Right forelimb (tissue), 1 donor: ENCODE measurements at places on chromosomes 5 and 9.

DNA sequence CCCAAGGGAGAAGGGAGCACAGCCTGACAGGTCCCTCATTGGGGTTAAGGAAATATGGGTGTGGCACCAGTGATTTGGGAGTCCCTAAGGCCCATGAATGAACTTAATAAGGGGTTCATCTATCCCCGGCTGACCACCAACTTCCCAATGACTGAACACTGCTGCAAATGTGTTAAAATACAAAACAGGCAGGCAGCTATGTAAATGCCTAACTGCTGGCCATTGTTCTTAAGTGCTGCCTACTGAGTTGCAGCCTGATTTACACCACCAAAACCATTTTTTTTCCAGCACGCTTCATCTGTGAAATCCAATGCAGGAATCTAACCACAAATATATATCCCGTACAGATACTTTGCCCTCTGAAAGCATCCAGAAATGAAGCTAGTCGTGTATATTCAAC lies 478.5 kb downstream of the PTPRD start:
- no peak for DNase-seq

DNA sequence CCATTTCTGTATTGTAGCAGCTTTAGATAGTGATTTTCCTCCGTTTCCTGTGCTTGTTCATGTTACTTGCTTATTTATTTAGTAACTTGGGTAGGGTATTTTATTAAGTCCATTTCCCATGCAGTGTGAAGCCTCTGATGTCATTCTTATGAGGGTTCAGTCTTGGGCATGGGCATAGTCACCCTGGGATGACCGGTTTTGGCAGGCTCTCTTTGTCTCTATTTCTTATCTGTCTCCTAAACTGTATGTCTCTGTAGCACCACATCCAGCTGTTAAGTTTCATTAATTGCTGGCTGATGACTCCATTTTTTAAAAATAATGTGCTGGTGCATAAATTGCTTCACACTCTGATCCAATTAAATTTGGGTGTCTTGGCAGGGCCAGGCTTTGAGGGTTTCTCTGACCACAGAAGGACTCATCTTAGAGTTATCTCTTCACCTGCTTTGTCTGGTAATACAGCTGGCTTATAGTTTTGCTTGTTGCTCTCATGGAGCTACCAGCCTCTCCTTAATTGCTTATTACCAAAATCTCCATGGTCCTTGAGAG lies 173.3 kb upstream of the VLDLR start:
- no peak for DNase-seq

DNA sequence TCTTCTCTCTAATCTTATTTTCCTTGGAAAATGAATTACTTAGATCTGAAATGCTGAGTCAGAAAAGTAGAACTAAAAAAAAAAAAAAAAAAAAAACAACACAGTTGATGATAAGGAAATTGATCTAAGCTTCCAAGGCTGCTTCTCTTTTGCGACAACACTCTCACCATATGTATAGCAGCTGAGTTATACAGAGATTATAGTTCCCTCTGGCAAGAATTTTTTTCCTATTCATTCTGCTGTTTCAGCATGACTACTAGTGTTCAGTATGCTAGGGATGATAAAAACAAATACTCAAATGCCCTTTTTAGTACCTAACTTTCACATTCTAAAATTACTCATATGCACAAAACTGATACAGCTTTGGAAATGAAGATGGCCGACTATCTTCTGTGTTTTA lies 267.3 kb downstream of the MLLT3 start:
- no peak for DNase-seq

DNA sequence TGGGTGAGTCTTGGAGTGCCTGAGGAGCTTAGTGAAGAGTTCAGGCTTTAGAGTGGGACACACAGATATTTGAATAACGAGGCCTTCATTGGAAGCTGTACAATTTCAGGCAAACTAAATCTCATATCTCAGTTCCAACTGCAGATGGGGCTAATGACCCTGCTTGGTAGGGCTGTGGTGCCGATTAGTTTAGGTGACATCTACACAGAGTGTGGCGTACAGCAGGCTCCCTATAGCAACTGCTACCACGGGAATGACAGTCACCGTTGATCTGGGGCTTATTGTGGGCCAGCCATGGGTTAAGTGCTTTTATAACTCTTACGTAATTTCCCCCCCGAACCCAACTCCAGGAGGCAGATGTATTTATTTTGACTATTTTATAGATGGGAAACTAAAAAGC lies 70.8 kb downstream of the FAT2 start:
- DNase-seq, result no peak

GRCh38 chr5:37501152-37501551 lies 122.0 kb downstream of the WDR70 start:
- DNase-seq, result no peak

DNA sequence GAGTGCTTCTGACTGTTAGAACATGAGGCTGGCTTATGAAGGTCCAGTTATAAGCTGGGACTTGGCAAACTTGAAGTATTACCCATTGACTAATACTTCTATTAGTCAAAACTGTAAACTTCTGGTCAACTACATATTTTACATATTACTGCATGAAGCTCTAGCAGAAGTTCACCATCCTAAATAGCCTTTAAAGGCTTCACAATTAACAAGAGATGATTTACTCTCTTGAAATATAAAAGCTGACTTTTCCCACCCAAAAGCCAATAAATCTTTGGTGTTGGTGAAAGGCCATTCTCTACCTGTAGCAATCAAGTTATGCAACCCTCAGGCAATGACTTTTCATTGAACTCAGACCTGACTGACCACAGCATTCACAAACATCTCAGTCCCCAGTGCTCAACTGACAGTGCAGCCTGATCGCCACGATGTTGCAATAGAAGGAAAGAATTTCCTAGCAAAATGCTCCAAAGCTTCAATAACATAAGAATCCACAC lies 345.6 kb downstream of the EBF1 start:
- no peak for DNase-seq

DNA sequence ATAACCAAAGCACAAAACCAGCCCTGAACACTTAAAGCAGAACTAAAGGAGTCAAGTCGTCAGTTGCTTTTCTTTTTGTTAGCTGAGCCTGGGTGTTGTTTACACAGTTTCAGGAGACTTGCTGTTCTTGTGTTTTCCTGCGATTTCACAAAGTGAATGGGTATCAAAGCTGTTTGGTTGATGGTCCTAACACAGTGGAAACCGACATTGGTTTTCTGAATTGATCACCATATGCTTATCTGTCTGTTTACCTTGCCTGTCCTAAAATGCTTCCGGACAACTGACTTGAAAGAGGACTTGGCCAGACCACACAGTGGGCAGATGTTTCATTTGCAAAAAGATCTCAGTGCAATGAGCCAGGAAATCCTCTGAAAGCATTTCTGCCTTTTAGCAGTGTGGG lies 676.4 kb downstream of the PRELID2 start:
- no peak for DNase-seq

- no peak for DNase-seq
Measured at GRCh38 chr5:128613766-128614165, 75.7 kb upstream of the FBN2 start.

GRCh38 chr5:134006115-134006514 lies 1.3 kb upstream of the VDAC1 start:
- DNase-seq, result no peak

- no peak for DNase-seq
Measured at GRCh38 chr9:134290603-134291451, 35.4 kb upstream of the RXRA start.

- DNase-seq, result no peak
Measured at GRCh38 chr5:60633341-60633740, 66.6 kb downstream of the DEPDC1B start.

- DNase-seq, result no peak
Measured at GRCh38 chr5:153745778-153746395, 255.4 kb downstream of the GRIA1 start.

- no peak for DNase-seq
Measured at GRCh38 chr5:59115345-59115744, 532.5 kb downstream of the RAB3C start.

GRCh38 chr5:148763996-148764395 lies 62.4 kb upstream of the ADRB2 start:
- no peak for DNase-seq

- no peak for DNase-seq
Measured at GRCh38 chr5:133821311-133821741, 147.1 kb downstream of the C5orf15 start.

GRCh38 chr9:129874261-129875101 lies 39.2 kb downstream of the USP20 start:
- DNase-seq, result no peak

GRCh38 chr9:16217943-16218701 lies 652.3 kb downstream of the BNC2 start:
- no peak for DNase-seq

DNA sequence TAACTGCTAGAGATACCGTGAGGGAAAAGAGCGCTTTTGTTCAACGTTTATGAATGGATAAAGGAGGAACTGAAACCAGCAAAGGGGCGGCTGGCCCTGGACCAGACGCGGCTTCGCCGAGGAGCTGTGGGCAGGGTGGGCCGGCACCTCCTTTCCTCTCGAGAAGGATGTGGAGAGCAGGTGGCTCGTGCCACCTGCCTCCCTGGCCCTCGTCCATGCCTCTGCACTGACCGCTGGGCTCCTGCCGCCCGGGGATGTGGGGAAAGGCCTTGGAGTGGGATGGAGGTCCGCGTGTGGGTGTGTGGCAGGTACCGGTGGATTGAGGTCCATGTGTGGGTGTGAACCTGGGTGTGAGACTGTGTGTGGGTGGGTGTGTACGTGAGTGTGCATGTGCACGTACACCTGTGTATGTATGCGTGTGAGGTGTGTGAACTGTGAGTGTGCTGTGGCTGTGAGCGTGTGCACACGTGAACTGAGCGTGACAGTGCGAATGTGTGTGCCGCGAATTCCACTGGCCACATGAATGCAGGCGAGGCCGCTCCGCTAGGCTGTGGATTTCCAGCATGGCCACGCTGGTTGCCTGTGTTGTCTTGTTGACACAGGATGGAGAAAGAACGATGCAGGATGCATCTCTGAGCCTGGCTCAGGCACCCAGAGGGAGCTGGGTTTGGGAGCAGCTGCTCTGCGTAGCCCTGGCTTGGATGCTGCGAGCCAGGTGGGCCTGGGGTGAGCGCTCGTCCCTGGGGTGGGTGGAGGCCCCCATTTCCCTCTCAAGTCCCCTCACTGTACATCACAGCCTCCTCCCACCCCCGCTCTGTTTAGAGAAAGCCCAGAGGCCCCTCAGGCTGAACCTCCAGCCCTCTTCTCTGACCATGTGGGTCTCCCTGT lies 4.4 kb upstream of the CEP72 start:
- DNase-seq, result peak; percentile 6

GRCh38 chr5:179530069-179530998 lies 20.0 kb upstream of the RUFY1 start:
- peak; percentile 69 for DNase-seq

GRCh38 chr9:131734165-131734610 lies 5.7 kb downstream of the RAPGEF1 start:
- no peak for DNase-seq

- DNase-seq, result no peak
Measured at GRCh38 chr5:88944751-88945531, 62.0 kb upstream of the MEF2C start.

DNA sequence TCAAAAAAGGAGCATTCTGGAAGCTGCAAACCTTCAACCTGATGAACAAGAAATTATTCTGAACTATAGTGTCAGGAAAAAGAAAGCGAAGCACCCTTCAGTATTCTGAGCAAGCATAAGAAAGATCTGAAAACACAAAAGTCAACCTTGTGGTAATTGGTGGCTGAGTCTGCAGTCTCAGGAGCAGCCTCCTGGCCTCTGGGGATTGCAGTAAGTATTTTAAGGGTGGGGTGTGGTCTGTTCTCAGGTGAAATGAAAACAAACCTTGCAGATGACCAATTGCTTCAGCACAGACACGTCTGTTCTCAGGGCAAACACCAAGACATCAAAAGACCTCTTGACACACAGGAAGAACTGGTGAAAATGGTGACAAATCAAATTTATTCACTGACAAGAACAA lies 147.8 kb upstream of the RAPGEF1 start:
- DNase-seq, result no peak

DNA sequence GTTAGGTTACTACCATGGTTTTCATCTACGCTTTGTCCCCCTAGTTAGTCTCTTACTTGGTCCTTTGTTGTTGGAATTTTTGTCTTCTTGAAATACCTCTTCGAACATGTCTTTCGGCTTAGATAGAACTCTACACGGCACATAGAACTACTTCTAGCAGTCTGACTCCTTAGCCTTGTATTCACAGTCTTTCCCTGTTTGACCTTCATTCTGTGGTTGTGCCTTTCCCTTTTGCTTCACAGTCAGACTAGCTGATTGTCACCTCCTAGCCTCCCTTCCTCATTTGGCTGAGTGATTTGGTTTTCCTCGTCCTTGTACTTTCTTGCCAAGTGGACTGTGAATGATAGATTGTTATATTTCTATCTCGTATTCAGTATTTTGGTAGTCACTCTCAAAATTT lies 10.7 kb downstream of the SMAD5 start:
- DNase-seq, result no peak

DNA sequence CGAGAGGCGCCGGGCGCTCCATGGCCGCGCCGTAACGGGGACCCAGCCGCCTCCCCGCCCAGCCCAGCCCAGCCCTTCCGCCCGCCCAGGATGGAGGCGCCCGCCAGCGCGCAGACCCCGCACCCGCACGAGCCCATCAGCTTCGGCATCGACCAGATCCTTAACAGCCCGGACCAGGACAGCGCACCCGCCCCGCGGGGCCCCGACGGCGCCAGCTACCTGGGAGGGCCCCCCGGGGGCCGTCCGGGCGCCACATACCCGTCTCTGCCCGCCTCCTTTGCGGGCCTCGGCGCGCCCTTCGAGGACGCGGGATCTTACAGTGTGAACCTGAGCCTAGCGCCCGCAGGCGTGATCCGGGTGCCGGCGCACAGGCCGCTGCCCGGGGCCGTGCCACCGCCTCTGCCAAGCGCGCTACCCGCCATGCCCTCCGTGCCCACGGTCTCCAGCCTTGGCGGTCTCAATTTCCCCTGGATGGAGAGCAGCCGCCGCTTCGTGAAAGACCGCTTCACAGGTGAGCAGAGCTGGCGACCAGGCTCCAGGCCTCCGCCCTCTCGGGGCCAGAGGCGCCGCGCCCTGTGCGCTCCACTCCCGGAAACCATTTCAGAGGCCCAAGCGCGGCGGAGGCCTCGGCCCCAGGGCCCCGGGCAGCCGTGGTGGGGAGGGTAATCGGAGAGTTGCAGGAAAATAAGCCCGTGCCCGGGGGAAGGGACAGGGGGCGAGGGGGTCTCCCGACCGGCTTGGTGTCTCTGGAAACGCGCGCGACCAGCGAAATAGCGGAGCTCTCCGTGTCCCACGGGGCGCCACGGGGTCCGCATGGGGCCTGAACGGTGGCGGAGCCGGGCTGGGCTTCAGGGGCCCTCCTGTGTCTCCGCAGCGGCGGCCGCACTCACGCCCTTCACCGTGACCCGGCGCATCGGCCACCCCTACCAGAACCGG lies 496 bp downstream of the TLX3 start:
- DNase-seq, result no peak

DNA sequence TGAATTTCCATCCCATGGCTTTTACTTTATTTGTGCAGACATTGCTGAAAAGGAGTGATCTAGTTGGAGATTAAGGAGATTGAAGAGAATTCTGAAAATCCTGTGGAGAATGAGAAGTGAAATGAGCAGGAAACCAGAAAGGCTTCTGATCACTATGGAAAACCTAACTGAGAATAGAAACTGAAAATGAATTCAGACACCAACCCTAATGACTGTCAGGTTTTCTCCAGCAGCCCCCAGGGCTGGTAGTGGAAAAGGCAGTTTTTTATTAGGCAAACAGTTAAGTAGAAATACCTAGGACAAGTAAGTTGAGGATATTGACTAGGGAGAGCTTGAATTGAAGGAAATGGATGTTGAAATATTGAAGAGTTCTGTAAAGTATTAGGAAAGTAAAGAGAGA lies 14.7 kb upstream of the ARRDC3 start:
- DNase-seq, result no peak
